T-helper 2 cell treated with Interferon-gamma antibody and Interleukin-4, amounts not matched to agents 5 μg/mL and 100 μg/mL, for 36 hours (primary cell): ENCODE measurements at places on chromosomes 12 and 14.

DNA sequence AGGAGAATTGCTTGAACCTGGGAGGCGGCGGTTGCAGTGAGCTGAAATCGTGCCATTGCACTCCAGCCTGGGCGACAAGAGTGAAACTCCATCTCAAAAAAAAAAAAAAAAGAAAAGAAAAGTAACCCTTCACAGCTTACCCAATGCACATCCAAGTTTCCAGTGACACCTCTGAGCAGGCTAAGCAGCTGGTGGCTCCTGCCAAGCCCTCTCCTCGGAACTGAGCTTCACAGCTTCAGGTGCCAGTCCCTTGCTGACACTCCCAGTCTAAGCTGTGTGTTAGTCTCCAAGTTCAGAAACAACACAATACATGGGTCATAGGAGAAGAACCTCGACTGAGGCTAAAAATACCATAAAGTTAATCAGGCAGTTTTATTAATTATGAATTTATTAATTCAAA, 7.9 kb downstream of the CD9 start:
- peaks cover 2% of the 10 kb centered on the region for H3K4me1 ChIP-seq
- peaks cover 3% of the 10 kb centered on the region for H3K27me3 ChIP-seq
- DNase-seq, result no peak

DNA sequence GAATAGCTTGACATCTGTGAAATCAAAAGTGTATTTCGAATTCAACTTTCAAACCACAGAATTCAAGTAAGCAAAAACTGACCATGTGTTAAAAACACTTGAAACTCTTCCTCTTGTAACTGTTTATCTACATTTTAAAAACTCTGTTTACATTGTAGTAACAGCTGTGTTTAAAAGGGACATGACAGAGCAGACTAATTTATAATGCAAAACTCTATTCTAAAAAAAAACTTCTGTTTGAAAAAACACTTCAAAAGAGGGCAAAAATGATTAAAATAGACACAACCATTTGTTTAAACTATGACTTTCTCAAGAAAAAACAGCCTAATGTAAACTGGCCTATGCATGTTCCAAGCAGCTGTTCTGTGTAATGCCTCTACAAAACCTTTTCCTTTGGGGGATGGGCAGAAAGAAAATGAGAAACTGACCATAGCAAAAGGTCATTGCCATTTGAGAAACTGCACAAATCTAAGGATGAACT, 149.1 kb upstream of the HMGA2 start:
- H3K4me1 ChIP-seq, result no peaks in the 10 kb centered on the region
- no peak overlapping the region for H3K4me3 ChIP-seq
- DNase-seq, result no peak
- H3K27ac ChIP-seq, result no peak overlapping the region
- H3K27me3 ChIP-seq, result peaks cover 5% of the 10 kb centered on the region
- no peaks in the 10 kb centered on the region for H3K36me3 ChIP-seq

GRCh38 chr14:77761205-77761931, 412 bp upstream of the SNW1 start:
- H3K36me3 ChIP-seq, result peaks cover 16% of the 10 kb centered on the region
- peaks cover 33% of the 10 kb centered on the region for H3K4me1 ChIP-seq
- H3K27ac ChIP-seq, result peak overlapping the region; percentile 97
- peaks cover 2% of the 10 kb centered on the region for H3K27me3 ChIP-seq
- DNase-seq, result no peak

DNA sequence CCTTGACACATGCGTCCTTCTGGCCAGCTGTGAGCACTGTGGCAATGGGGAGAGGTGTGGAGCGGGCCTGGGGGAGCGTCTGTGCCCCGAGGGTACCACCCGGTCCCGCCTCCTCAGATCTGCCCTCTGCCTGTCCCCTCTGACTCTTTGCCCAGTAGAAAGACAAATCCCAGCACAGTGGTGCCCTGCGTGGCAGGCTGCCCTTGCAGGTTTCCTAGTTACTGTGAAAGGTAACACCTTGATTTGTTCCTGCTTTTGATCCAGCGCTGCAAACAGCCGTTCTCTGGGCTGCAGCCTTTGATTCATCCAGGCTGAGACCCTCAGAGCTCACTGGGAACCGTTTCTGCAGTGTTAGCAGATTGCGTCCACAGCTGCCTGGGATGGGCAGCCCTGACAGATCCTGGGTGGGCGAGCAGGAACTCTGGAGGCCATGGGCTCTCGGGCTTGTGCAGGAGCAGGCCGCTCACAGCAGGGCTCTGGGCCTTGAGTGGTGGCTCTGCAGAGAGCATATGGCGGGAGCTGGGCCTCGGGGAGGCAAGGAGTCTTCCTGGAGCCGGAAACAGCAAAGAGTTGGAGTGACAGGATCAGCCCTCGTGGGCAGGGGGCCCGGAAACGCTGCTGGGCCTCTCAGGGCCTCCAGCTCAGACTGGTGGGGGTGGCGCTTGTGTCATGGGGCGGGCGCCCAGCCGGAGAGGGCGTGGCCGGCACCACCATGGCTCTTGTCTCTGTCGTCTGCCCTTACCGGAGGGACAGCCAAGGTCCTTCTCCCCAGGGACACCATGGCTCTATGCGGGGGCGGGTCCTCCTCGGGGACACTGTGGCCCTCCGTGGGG, 16.6 kb downstream of the FBRSL1 start:
- DNase-seq, result peak; percentile 71
- H3K27ac ChIP-seq, result peak overlapping the region; percentile 64
- no peaks in the 10 kb centered on the region for H3K27me3 ChIP-seq
- H3K4me3 ChIP-seq, result peak overlapping the region; percentile 3
- peaks cover 12% of the 10 kb centered on the region for H3K4me1 ChIP-seq
- H3K36me3 ChIP-seq, result no peaks in the 10 kb centered on the region

DNA sequence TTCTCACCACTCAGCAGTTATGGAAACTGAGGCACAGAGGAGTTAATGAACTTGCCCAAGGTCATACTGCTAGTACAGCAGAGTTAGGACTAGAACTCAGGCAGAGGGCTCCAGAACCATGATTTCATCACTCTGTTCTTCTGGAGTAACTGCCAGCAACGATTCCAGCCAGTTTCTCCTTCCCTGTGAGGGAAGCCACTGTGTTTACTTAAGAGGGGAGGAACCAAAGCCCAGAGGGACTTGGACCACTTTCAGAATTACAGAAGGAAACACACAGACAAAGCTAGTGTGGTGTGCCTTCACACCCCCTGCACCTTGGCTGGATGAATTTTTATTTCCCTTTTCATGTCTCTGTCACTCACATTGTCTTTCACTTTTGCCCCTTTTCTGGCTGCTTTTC, 398.2 kb downstream of the DPF3 start:
- peaks cover 44% of the 10 kb centered on the region for H3K27me3 ChIP-seq
- H3K4me3 ChIP-seq, result no peak overlapping the region
- no peak overlapping the region for H3K27ac ChIP-seq
- peaks cover 12% of the 10 kb centered on the region for H3K36me3 ChIP-seq
- DNase-seq, result no peak

DNA sequence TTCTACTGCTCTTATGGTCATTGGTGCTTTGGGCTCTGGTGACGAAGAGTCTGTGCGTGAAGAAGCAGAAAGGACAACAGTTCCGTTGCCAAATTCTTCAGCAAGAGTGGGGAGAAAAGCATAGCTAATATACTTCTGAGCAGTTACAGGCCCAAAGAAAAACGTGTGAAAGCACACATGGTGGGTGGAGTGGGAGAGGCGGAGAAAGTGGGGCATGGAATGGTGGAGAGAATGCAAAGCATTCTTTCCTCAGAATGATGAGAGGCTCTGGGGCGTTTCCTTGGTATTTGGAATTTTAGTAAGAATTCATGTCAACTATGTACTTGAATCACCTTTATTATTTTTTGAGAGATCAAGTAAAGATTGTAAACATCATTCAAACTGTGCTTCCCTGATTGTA, 396.1 kb downstream of the NAV3 start:
- H3K4me1 ChIP-seq, result no peaks in the 10 kb centered on the region
- H3K27me3 ChIP-seq, result no peaks in the 10 kb centered on the region
- no peak for DNase-seq
- no peak overlapping the region for H3K27ac ChIP-seq
- no peaks in the 10 kb centered on the region for H3K36me3 ChIP-seq

- no peaks in the 10 kb centered on the region for H3K36me3 ChIP-seq
- DNase-seq, result no peak
- H3K4me1 ChIP-seq, result peaks cover 8% of the 10 kb centered on the region
- H3K4me3 ChIP-seq, result peak overlapping the region; percentile 66
Measured at GRCh38 chr14:59585891-59586554, 9.4 kb upstream of the CCDC175 start.

GRCh38 chr14:50122291-50122690, 5.9 kb upstream of the VCPKMT start:
- peaks cover 14% of the 10 kb centered on the region for H3K36me3 ChIP-seq
- H3K27ac ChIP-seq, result no peak overlapping the region
- H3K4me1 ChIP-seq, result peaks cover 2% of the 10 kb centered on the region

DNA sequence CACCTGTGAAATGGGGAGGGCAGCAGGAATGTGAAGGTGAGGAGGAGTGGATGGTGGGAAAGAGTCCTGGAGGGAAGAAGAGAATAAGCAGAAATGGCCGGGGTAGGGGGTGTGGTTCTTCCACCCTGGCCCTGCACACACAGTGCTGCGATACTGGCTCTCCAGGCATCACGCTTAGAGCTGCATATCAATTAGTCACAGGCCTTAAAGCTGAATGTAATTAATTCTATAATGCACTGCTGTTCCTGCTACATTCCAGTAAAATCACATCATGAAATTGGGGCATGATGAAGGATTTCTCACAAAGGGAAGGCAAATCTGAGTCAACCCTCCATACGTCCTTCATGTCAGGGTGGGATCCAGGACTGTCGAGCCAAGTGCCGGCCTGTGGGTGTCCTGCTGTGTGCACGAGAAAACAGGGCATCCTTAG, 566.1 kb downstream of the BCL11B start:
- peaks cover 6% of the 10 kb centered on the region for H3K27me3 ChIP-seq
- no peak overlapping the region for H3K4me3 ChIP-seq
- no peak for DNase-seq
- no peak overlapping the region for H3K27ac ChIP-seq

DNA sequence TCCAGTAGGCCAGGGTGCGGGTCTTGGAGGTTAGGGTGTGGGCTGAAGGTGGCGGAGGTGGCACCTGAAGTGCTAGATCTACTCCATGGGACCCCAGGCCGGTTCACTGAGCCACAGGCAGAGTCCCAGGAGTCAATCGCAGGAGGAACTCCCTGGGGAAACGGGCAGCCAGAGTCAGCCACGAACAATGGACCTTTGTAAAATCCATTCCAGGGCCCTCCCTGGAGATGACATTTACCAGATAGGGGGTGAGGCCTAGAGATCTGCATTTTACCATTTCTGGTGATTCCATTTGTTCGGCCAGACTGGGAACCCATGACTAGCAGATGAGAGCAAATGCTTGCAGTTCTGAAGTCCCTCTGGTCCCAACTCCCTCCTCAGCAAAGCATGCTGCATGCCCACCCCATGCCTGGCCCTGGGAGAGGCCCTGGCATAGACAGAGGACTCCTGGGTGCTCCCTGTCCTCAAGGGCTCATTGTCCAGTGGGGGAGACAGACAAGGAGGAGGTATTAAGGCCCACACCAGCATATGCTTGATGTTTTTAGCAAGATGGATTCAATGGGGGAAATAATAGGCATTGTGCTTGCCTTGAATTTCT, 115.5 kb downstream of the EML1 start:
- no peak overlapping the region for H3K27ac ChIP-seq
- peaks cover 8% of the 10 kb centered on the region for H3K27me3 ChIP-seq
- DNase-seq, result no peak
- no peak overlapping the region for H3K4me3 ChIP-seq
- H3K36me3 ChIP-seq, result no peaks in the 10 kb centered on the region

DNA sequence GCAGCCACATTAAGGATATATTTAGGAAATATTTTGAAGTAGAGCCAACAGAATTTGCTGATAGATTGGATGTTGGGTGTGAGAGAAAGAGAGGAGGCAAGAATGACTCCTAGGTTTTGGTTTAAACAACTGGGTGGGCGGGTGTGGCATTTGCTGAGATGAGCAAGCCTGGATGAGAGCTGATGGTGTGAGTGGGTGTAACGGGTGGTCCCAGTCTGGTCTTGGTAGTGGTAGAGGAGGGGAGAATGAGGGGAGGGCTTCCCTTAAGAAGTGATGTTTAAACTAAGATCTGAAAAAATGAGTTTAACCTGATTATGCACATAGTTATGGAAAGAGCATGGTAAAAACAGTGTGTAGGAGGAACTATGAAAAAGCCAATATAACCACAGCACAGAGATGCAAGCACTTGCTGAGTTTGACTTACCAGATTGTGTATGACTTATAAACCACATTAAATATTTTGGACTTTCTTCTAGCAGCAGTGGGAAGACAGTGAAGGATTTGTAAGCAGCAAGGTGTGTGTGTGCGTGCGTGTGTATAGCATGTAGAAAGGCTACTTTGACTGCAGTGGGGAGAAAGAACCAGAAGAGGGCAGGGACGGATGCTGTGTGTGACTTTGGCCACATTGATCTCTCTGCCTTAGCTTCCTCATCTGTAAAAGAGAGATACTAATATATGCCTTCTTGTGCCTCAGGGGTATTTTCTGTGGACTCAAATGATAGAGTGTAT, 139.7 kb downstream of the PRIMA1 start:
- H3K4me1 ChIP-seq, result peaks cover 5% of the 10 kb centered on the region
- H3K4me3 ChIP-seq, result no peak overlapping the region
- H3K27ac ChIP-seq, result no peak overlapping the region
- peaks cover 14% of the 10 kb centered on the region for H3K27me3 ChIP-seq
- peak; percentile 17 for DNase-seq

DNA sequence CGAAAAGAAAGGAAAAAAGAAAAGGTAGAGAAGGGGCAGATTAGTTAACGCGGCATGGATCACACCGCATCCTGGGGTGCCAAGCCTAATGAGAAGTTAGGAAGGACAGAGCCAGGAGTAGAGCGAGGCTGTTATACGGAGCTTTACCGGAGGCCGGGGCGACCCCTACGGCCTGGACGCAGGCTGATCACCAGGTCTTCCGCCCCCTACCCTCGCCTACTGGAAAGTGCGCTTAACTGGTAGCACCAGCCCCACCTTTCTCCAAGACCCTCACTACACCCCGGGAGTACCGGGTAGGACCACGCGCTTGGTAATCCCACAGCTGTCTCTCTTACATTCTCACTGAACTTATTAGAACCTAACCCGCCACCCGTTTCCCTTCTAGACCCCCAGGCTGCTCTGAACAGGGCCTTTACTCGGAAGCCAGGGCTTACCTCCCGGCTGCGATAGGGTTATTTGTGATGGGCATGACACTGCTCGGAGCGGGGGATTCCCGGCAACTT, 33.8 kb downstream of the WBP11 start:
- no peak for DNase-seq
- peak overlapping the region; percentile 96 for H3K4me3 ChIP-seq
- H3K27ac ChIP-seq, result peak overlapping the region; percentile 98
- H3K27me3 ChIP-seq, result no peaks in the 10 kb centered on the region
- H3K4me1 ChIP-seq, result peaks cover 31% of the 10 kb centered on the region
- H3K36me3 ChIP-seq, result peaks cover 49% of the 10 kb centered on the region

DNA sequence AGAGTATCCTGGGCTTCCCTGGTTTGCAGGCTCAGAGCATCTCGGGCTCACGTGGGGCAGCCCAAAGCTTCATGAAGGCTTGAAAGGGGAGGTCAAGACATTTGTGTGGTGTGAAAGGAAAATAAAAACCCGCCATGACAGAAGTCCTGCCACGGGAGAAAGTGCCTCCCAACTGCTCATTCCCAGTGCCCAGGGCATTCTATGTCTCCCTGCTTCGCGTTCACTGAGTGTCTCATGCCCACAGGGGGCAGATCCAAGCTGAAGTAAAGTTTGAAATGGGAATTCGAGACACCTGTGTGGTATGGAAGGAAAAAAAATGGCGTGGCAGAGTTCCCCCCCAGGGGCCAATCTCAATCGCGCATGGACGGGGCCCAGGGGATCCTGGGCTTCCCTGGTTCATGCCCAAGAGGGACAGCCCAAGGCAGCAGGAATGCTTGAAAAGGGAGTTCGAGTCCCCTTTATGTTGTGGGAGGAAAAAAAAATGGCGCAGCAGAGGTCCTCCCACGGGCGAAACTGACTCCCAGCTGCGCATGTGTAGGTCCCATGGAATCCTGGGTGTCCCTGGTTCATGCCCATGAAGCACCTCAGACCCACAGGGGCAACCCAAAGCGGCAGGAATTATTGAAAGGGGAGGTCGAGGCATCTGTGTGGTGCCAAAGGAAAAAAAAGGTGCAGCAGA, 576.7 kb downstream of the ALG10 start:
- H3K4me3 ChIP-seq, result no peak overlapping the region
- H3K4me1 ChIP-seq, result no peaks in the 10 kb centered on the region
- no peak for DNase-seq
- no peaks in the 10 kb centered on the region for H3K27me3 ChIP-seq
